Activated naive CD8-positive, alpha-beta T cell treated with anti-CD3 and anti-CD28 coated beads for 36 hours (primary cell): ENCODE measurements at places on chromosomes 6 and 20. TPM values are rescaled to one million over a fixed set of nuclear protein-coding genes. Genes with fewer than 3 reads are reported as not detected.

- peaks cover 98% of the 10 kb centered on the region for H3K27me3 ChIP-seq
- H3K36me3 ChIP-seq = peaks cover 12% of the 10 kb centered on the region
- peak overlapping the region; percentile 83 for H3K27ac ChIP-seq
- peak; percentile 45 for DNase-seq
- peaks cover 16% of the 10 kb centered on the region for H3K4me1 ChIP-seq
- peak overlapping the region; percentile 3 for H3K4me3 ChIP-seq
These were observed 14.0 kb downstream of the POM121L2 start for GRCh38 chr6:27297857-27298730.

Gene SPATA25
- total RNA-seq = 1.0 TPM

DNA sequence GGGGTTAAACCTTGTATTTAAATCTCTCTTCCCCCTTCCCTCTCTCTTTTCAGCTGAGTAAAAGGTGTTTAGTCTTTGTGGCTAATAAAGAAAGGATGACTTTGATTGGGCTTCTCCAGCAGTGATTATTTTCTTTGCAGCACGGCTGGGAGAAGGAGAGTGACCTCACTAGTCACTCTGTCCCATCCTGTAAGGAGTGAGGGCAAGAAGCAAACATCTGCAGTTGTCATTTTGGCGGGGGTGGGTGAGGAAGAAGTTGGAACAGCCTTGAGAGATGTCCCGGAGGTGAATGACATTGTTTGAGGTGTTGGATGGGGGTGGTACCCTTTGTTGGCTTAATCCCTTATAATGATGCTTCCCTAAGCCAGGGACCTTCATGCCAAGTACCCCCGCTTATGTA is 223.6 kb downstream of the EYA2 start:
- no peak for DNase-seq
- H3K4me1 ChIP-seq = peaks cover 2% of the 10 kb centered on the region

GRCh38 chr6:128156321-128157111 is 255.7 kb upstream of the THEMIS start:
- no peak overlapping the region for H3K27ac ChIP-seq
- no peaks in the 10 kb centered on the region for H3K27me3 ChIP-seq
- no peak overlapping the region for H3K4me3 ChIP-seq
- DNase-seq = no peak
- H3K4me1 ChIP-seq = peaks cover 10% of the 10 kb centered on the region

- no peaks in the 10 kb centered on the region for H3K36me3 ChIP-seq
- H3K27me3 ChIP-seq = peaks cover 32% of the 10 kb centered on the region
- H3K27ac ChIP-seq = no peak overlapping the region
- DNase-seq = no peak
These were observed 25.6 kb upstream of the SLPI start for GRCh38 chr20:45279992-45280391.

Gene RIMS4
- total RNA-seq = not detected

Gene TREML1
- total RNA-seq = not detected

DNA sequence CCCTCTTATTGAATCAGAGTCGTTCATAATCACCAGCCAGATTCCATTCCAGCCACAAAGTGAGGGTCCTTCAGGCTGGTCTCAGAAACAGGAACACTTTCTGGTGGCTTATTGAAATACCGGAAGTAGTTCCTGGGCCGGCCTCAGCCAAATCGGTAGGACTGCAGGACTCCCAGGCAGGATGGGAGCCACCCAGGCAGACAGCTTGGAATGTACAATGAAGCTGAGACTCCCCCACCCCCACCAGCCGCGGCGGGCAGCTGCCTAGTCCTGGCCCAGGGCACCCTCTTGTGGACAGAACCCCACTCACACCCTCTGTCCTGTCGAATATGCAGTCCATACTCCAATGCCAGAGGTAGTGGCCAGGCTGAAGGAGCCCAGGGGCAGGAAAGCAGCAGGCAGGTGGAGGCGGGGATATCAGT is 43.8 kb downstream of the MDFI start:
- DNase-seq = peak; percentile 75
- H3K36me3 ChIP-seq = no peaks in the 10 kb centered on the region
- peak overlapping the region; percentile 25 for H3K4me3 ChIP-seq
- H3K27me3 ChIP-seq = peaks cover 6% of the 10 kb centered on the region

DNA sequence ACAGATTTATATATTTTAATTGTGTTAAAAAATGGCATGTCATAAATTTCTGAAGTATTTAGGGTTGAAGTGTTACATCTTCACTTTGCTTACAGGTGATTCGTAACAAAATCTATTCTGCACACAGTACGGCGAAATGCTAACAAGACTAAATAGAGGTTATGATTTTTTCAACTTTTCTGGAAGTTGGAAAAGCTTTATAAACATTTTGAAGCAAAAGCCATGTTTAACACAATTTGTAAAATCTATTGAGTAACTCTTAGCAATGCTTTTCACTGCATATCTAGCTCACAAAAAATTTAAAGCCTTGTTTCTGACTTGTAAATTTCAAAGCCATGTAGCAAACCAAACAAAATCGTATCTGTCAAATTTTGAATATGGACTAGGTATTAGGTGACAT is 3.3 kb downstream of the STX16 start:
- no peaks in the 10 kb centered on the region for H3K27me3 ChIP-seq
- no peak for DNase-seq
- H3K36me3 ChIP-seq = peaks cover 35% of the 10 kb centered on the region
- peaks cover 39% of the 10 kb centered on the region for H3K4me1 ChIP-seq
- peak overlapping the region; percentile 4 for H3K4me3 ChIP-seq

Gene RNF144B
- total RNA-seq = 2.3 TPM

GRCh38 chr6:100260584-100260983 is 204.1 kb downstream of the SIM1 start:
- H3K4me3 ChIP-seq = no peak overlapping the region
- no peaks in the 10 kb centered on the region for H3K27me3 ChIP-seq
- peaks cover 4% of the 10 kb centered on the region for H3K4me1 ChIP-seq
- no peak overlapping the region for H3K27ac ChIP-seq
- DNase-seq = no peak

- H3K36me3 ChIP-seq = peaks cover 3% of the 10 kb centered on the region
- no peaks in the 10 kb centered on the region for H3K27me3 ChIP-seq
- peaks cover 25% of the 10 kb centered on the region for H3K4me1 ChIP-seq
- H3K4me3 ChIP-seq = no peak overlapping the region
These were observed 47.5 kb downstream of the KCNQ5 start for GRCh38 chr6:72669324-72669723.

GRCh38 chr20:33709398-33709797 is 10.7 kb downstream of the PXMP4 start:
- no peak for DNase-seq
- no peaks in the 10 kb centered on the region for H3K27me3 ChIP-seq
- peaks cover 7% of the 10 kb centered on the region for H3K36me3 ChIP-seq
- no peak overlapping the region for H3K4me3 ChIP-seq

DNA sequence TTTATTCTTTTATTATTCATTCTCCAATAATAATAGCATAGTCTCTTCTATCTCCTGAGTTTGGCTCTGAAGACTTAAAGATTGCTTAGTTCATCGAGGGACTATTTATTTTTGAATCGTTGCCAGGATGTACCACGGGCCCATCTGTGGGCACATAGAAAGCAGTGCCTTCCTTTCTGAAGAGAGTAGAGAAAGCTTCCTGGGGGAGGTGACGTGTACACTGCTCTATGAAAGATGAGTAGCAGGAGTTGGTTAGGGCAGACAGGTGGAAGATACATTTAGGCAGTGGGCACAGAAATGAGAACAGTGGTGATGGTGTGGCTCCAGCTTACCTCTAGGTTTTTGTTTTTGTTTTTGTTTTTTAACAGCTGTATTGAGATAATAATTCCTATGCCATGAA is 98.4 kb downstream of the CDKAL1 start:
- H3K27me3 ChIP-seq = no peaks in the 10 kb centered on the region
- no peak for DNase-seq
- H3K36me3 ChIP-seq = peaks cover 34% of the 10 kb centered on the region
- peaks cover 30% of the 10 kb centered on the region for H3K4me1 ChIP-seq
- H3K27ac ChIP-seq = no peak overlapping the region

DNA sequence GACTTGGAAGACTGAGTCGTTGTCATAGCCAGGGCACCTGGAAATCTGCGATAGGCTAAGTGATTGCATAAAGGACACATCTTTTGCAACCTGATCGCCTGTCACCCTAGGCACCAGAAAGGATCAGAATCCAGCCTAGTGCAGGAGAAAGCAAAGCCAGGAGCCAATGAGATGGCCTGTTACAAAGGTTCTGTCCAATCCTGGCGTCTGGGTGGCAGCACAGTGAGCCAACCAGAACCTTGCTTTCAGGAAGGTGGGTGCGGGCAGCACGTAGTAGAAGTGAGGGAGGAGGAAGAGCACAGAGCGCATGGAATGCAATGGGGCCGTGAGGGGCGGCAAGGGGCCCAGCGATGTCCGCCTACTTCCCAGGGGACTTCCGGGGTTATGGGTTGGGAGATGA is 120.4 kb upstream of the GGTLC1 start:
- DNase-seq = no peak
- H3K27me3 ChIP-seq = no peaks in the 10 kb centered on the region
- no peak overlapping the region for H3K27ac ChIP-seq
- H3K36me3 ChIP-seq = no peaks in the 10 kb centered on the region
- H3K4me1 ChIP-seq = no peaks in the 10 kb centered on the region
- no peak overlapping the region for H3K4me3 ChIP-seq

GRCh38 chr20:57656821-57657534 is 36.8 kb upstream of the ZBP1 start:
- no peaks in the 10 kb centered on the region for H3K27me3 ChIP-seq
- peaks cover 26% of the 10 kb centered on the region for H3K4me1 ChIP-seq
- no peak overlapping the region for H3K4me3 ChIP-seq
- no peak overlapping the region for H3K27ac ChIP-seq

DNA sequence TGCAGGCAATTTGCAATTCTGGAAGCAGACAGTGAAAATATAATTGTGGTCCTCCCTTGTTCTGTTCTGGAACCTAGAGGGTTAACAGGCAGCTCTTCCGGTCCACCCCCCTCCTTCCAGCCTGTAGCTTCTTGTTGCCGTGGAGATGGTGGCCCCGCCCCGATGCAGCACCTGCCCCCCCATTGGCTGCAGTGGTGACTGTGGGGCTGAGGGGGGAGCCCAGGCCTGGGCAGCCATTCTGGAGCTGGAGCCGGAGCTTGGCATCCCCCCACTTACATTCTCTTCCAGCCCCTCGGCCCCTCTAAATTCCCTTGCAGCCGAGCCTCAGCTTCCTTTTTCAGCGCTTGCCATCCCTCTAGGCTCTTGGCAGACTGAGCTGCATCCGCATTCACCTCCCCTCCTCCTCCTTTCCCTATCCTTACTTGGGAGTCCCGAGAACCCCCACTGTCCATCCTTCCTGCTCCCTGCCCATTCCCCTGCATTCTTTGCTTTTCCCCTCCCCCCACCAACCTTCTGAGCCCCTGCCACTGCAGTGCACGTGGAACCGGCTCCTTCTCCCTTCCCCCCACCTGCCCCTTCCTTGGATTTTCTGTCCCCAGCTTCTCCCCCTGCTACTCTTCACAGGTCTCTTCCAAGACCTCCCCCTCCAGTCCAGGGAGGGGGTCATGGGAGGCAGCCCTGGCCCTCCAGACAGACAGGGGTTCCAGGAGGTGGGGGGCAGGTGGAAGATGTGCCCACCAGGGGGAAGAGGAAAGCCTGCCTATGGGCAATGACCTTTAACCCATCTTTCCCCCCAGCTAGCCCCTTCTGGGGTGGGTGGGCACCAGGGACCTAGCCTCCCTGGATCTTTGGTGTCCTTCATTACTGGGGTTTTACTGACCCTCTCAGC is 11.4 kb downstream of the SYNGAP1 start:
- peaks cover 54% of the 10 kb centered on the region for H3K4me1 ChIP-seq
- peak overlapping the region; percentile 89 for H3K27ac ChIP-seq
- no peaks in the 10 kb centered on the region for H3K27me3 ChIP-seq
- peak; percentile 86 for DNase-seq

Gene BPIFB2
- total RNA-seq = not detected

GRCh38 chr6:11736601-11737000 is 42.0 kb downstream of the ADTRP start:
- peaks cover 20% of the 10 kb centered on the region for H3K36me3 ChIP-seq
- H3K27me3 ChIP-seq = no peaks in the 10 kb centered on the region
- no peak overlapping the region for H3K4me3 ChIP-seq
- H3K27ac ChIP-seq = peak overlapping the region; percentile 4
- DNase-seq = no peak
- peaks cover 61% of the 10 kb centered on the region for H3K4me1 ChIP-seq

GRCh38 chr6:43800298-43800623 is 30.2 kb downstream of the VEGFA start:
- H3K27me3 ChIP-seq = no peaks in the 10 kb centered on the region
- H3K4me3 ChIP-seq = no peak overlapping the region
- DNase-seq = no peak
- H3K36me3 ChIP-seq = no peaks in the 10 kb centered on the region

GRCh38 chr6:98636941-98637340 is 197.4 kb upstream of the POU3F2 start:
- no peaks in the 10 kb centered on the region for H3K27me3 ChIP-seq
- H3K4me3 ChIP-seq = no peak overlapping the region
- H3K36me3 ChIP-seq = no peaks in the 10 kb centered on the region
- DNase-seq = no peak

- no peak for DNase-seq
- H3K4me3 ChIP-seq = no peak overlapping the region
- peaks cover 23% of the 10 kb centered on the region for H3K4me1 ChIP-seq
- H3K27ac ChIP-seq = no peak overlapping the region
- peaks cover 12% of the 10 kb centered on the region for H3K36me3 ChIP-seq
These were observed 30.9 kb downstream of the RNF146 start for GRCh38 chr6:127297502-127298070.

DNA sequence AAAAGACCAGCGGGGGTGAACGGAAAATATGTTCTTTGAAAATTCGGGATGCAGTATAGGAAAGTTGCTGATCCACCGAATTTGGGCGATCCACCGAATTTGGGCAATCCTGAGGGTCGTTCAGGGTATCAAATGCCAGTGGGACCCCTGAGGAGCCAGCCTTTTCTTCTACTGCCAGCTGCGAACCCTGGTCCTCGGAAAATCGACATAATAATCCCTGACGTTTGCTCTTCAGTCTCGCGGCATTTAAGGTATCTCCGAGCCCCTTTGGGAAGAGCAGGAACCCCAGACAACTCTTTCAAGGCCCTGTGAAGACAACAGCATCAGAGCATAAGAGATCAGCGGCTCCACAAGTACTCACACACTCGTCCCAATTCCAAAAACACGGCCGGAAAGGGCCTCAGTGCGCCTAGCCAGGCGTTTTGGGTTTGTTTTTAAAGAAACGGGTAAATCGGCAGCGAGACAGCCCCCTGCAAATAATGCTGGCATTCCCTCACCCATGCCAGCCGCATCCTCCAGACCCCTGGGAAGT is 1.0 kb downstream of the SIM1 start:
- no peak overlapping the region for H3K4me3 ChIP-seq
- H3K27ac ChIP-seq = no peak overlapping the region
- H3K36me3 ChIP-seq = peaks cover 14% of the 10 kb centered on the region
- DNase-seq = no peak
- peaks cover 83% of the 10 kb centered on the region for H3K27me3 ChIP-seq

Gene GSTA3
- not detected for total RNA-seq

Gene CLDN20
- not detected for total RNA-seq
